ENCODE measurements at places on chromosomes 7 and 10.
A peak's percentile ranks its signal among the peaks of the same experiment; 100 is the strongest.

- DNase-seq, result no peak
Measured at GRCh38 chr10:131210181-131210580, 101.3 kb downstream of the TCERG1L start.

DNA sequence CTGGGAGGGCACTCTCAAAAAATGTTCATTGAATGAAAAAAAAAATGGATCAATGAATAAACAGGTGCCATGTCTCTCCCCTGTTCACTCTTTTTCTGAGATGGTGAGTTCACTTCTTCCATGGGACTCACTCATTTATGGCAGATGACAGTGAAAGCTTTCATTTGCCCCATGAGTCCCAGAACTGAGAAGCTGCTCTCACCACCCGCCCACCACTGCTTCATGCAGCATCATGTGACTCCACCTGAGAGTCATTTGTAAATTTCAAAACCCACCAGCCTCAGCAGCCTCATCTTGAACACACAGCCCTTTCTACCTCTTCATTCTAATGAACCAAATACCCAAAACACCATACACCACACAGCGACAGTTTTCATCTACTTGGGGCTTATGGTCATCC, 64.9 kb downstream of the SCRN1 start:
- DNase-seq, result no peak

GRCh38 chr7:2017481-2017891, 215.3 kb downstream of the MAD1L1 start:
- DNase-seq, result no peak

GRCh38 chr10:10055656-10056442, 961.8 kb upstream of the CELF2 start:
- no peak for DNase-seq

GRCh38 chr7:134827889-134828288, 48.5 kb downstream of the CALD1 start:
- DNase-seq, result no peak

GRCh38 chr10:75851580-75852345, 420.3 kb downstream of the LRMDA start:
- DNase-seq, result no peak

DNA sequence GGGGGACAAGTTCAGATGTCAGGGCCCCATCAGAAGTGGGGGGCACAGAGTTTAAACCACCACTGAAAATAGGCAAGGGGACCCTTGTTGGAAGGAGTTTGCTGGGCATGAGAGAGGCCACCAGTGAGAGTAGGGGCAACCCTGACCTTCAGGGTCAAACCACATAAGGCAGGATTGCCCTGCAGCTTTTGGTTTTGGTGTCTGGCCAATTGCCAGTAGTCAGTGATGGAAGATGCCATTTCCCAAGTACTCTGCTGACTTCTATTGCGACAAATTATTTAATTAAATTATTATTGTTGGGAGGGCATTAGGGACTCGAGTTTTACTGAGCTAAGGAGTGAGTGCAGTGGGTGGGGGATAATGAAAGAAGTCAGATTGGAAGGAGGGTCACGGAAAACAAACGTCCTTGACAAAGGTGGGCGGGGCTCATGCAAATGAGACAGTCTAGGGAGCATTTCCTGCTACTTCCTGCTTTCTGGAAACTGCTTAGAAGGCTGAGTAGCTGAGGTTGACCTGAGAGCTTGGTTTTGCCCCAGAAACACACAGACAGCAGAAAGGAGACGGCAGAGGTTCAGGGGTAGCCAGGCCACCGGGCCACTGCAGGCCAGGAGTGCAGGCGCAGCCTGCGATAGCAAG, 74.2 kb upstream of the ANLN start:
- peak; percentile 10 for DNase-seq

DNA sequence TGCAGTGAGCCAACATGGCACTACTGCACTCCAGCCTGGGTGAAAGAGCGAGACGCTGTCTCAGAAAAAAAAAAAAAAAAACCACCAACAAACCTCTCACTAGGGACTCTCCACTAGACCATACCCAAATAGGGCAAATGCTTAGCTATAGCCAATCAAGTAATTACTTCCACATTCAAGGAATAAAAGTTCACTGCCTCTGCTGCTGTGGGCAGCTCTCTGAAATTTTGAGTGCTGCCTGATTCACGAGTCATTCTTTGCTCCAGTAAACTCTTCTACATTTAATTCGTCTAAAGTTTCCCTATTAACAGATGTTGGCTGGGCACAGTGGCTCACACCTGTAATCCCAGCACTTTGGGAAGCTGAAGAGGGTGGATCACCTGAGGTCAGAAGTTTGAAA, 4.7 kb upstream of the NRBF2 start:
- no peak for DNase-seq

DNA sequence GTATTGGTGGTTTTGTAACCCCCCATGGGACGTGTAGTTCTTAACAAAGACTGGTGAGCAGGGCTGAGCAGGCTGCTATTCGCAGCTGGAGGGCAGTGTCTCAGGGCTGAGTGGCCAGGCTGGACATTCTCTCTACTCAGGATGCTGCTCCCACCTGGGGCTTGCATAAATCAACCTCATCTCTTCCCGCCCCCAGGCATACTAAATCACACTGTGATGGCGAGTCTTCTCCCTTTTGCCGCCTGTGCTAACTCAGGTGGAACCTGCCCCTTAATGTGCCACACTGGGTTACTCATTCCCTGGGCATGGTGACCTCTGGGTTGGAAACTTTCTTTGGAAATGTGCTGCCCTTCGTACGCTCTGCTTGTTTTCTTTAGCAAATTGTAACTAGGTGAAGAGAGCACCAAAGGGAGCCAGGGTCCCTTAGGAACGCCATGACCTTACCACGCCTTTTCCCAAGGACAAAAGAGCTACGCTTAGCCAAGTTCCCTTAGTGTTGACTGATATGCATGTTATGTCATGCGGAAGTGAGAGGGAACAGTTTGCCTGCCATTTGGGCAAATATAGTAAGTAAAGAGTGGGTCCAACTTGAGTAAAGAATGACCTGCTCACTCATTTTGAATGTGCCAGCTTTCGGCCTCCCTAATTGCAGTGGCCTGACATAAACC, 40.4 kb upstream of the COBL start:
- no peak for DNase-seq

GRCh38 chr7:98369726-98370125, 31.2 kb downstream of the BAIAP2L1 start:
- DNase-seq, result peak; percentile 26

GRCh38 chr10:58459069-58459468, 53.6 kb upstream of the BICC1 start:
- DNase-seq, result no peak

DNA sequence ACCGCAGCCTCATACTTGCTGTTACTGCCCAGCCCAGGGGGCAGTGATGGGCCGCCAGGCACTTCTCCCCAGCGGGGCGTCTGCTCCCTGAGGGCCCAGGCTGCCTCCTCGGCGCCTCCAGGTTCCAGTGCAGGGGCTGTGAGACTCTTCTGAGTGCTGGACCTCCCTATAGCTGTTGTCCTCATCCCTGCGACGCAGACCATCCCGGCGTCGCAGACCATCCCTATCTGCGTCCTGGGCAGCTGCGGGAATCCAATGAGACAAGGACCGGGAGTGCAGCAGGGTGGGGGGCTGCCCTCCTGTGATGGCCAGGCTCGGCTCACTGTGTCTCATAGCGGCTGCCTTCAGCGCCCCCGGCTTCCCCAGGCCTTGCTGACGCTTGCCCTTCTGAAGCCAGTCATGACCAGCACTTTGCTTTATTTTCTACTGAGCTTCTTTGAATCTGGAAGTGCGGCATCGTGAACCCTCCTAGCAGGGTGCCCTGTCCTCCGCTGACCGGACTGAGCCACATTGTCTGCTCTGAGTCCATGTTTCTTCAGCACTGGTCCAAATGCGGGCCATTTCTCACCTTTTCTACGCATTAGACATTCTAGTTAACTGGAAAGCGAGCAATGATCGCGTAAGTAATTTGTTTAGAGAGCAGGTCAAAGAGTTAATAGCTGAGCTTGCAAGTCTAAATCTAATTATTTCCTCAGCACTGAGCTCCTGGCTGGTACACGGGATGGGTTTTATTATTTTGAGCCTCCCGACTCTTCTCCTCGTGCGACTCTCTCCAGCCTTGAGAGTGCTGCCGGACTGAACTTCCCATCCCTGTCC, 339.5 kb downstream of the WDR37 start:
- DNase-seq, result no peak

DNA sequence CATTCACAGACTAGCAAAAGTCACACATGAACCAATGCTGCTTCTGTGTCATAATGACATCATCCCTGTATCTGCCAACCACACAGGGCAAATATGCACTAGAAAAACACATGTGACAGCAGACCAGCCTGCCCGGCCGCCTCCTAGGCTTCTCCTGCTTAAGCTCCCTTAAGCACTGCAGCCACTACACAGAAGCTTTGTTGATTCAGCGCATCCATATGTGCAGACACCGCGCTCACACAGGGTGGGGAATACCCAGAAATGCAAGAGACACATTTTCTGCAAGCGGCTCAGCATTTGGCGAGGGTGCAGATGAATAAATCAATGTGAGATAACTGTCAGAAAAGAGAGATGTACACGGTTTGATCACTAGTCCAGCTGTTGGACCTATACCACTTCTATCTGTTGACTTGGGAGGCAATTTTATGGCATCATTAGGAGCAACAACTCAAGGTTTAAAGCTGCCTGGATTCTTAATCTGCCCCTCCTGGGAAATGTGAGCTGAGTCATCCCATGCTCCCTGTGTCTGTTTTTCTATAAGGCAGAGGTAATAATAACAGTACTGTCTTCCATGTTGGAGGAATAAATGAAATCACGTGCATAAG, 33.4 kb downstream of the CPXM2 start:
- no peak for DNase-seq

GRCh38 chr7:81777697-81778096, 7.8 kb upstream of the HGF start:
- no peak for DNase-seq

GRCh38 chr7:20053334-20054104, 163.7 kb downstream of the MACC1 start:
- DNase-seq, result no peak

GRCh38 chr7:112882022-112882421, 91.8 kb upstream of the TMEM168 start:
- no peak for DNase-seq

DNA sequence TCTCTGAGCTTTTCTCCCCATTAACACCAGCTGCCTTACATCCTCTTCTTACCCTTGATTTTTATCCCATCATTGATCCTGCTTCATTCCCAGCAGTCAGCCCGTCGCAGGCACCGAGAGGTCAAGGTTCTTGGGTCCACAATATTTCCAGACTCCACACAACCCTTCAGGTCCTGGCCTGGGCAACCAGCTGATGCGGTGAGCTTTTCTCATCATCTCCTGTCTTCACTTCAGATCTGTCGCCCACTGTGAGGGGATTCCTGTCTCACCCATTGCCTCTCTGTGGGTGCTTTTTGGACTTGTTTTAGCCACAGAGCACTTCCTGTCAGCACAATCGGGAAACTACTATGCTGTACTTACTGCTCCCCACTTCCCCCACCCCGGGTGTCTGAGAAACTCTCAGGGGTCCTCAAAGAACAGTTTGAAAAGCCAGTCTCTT, 8.4 kb upstream of the PVRIG start:
- DNase-seq, result no peak
